ENCODE measurements at places on chromosomes 4 and X. TPM values are rescaled to one million over a fixed set of nuclear protein-coding genes. Genes with fewer than 3 reads are reported as not detected.

Gene BEX2
- total RNA-seq, result 2.1 TPM

Gene CNKSR2
- 2.3 TPM for total RNA-seq

Gene SCML2
- total RNA-seq, result 0.98 TPM

Gene PNMA3
- total RNA-seq, result not detected

Gene SSX2B
- not detected for total RNA-seq

Gene PRDM8
- not detected for total RNA-seq

Gene GDPD2
- 0.11 TPM for total RNA-seq

Gene P2RY8
- total RNA-seq, result not detected

Gene CCSER1
- total RNA-seq, result 26.9 TPM

Gene CXorf58
- 0.11 TPM for total RNA-seq

Gene RNF128
- under 0.01 TPM for total RNA-seq

Gene SLC7A11
- total RNA-seq, result 13.4 TPM

Gene NRK
- 6.1 TPM for total RNA-seq

Gene DCAF8L2
- total RNA-seq, result not detected

Gene NEIL3
- 4.3 TPM for total RNA-seq

Gene CNOT6L
- 17.3 TPM for total RNA-seq

Gene ELK1
- 9.8 TPM for total RNA-seq

Gene USP27X
- total RNA-seq, result 4.2 TPM

Gene KCNE5
- 2.0 TPM for total RNA-seq

Gene HSD17B13
- not detected for total RNA-seq

Gene CXorf51A
- not detected for total RNA-seq

Gene RHOH
- total RNA-seq, result 1.2 TPM

Gene FGFBP2
- not detected for total RNA-seq

Gene C4orf50
- total RNA-seq, result under 0.01 TPM

Gene ENPP6
- total RNA-seq, result not detected

Gene FDCSP
- not detected for total RNA-seq

Gene HSFX2
- total RNA-seq, result not detected

Gene CPXCR1
- not detected for total RNA-seq

Gene PDZD11
- total RNA-seq, result 66.2 TPM

Gene SLC10A6
- total RNA-seq, result not detected

Gene FMR1NB
- total RNA-seq, result not detected

Gene NUDT10
- total RNA-seq, result 0.39 TPM

Gene SLC49A3
- total RNA-seq, result 3.9 TPM

Gene TCEAL2
- total RNA-seq, result not detected

Gene TRAM1L1
- 6.3 TPM for total RNA-seq

Gene GPRIN3
- not detected for total RNA-seq

Gene L1CAM
- 0.39 TPM for total RNA-seq

Gene DSPP
- total RNA-seq, result not detected

Gene GAGE2A
- not detected for total RNA-seq

Gene SLC9A7
- under 0.01 TPM for total RNA-seq

Gene ETDB
- not detected for total RNA-seq

Gene PAGE5
- not detected for total RNA-seq

Gene PDGFRA
- 0.76 TPM for total RNA-seq

Gene ATP1B4
- total RNA-seq, result not detected

Gene RBMXL3
- total RNA-seq, result not detected

Gene SLC10A4
- total RNA-seq, result not detected

Gene MAGEC2
- not detected for total RNA-seq

Gene ATOH1
- total RNA-seq, result not detected

Gene UGT2B11
- not detected for total RNA-seq

Gene MAGEA10
- not detected for total RNA-seq

Gene TSPAN7
- not detected for total RNA-seq

Gene SH3TC1
- 2.4 TPM for total RNA-seq

Gene VSIG1
- 0.11 TPM for total RNA-seq

Gene NAP1L2
- total RNA-seq, result not detected
